Adipocyte (in vitro differentiated cells): ENCODE measurements at places on chromosomes 6 and 20.

DNA sequence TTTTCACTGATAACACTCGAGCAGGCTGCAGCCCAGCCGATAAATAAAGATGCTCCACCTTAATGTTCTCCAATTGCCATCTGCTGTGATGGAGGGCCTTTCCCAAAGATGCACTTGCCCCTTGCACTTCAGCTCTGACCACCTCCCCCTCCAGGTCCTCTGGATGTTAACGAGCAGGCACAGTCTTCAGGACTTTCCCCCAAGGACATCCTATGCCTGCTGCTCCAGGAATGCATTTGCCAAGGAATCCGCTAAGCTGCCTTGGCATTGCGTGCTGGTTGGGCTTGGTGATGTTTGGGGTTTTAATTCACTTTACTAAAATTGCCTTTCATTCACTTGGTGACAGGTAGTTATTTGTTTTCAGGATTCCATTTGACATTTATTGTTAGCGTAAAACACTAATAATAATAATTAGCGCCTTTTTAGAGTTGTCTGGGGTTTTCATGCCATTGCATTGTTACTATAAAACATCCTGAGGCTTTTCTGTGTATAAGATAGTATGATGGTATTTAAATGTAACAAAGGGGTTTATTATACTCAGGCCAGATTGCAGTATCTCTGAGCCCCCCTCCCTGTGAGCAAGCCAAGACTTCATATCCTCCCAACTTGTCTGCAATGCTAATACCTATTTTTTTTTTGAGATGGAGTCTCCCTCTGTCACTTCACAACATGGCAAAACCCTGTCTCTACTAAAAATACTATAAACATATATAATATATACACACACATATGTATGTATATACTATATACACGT lies 66.7 kb upstream of the TSHZ2 start:
- DNase-seq: no peak

- DNase-seq: no peak
Measured at GRCh38 chr6:104214901-104215300, 644.8 kb downstream of the HACE1 start.

GRCh38 chr6:29678114-29678513 lies 2.8 kb downstream of the ZFP57 start:
- no peak for DNase-seq

DNA sequence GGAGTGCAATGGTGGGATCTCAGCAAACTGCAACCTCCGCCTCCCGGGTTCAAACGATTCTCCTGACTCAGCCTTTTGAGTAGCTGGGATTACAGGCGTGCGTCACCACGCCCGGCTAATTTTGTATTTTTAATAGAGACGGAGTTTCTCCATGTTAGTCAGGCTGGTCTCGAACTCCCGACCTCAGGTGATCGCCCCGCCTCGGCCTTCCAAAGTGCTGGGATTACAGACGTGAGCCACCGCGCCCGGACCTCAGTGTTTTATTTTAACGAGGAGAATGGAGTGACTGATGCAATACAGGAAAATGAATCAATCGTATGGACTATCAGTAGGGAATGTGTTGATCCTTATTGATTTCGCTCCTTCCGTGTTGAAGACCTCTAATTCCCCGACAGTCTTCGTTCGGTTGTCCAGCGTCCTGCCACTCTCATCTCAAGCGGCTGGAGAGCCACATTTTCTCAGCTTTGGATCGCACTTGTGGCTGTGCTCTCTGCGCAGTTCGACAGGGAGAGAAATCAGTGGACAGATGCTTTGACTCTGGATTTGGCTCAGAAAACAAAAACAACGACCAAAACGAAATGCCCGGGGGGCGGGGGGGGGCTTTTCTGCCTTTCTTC lies 166.2 kb downstream of the TRIM27 start:
- DNase-seq: peak; percentile 41

DNA sequence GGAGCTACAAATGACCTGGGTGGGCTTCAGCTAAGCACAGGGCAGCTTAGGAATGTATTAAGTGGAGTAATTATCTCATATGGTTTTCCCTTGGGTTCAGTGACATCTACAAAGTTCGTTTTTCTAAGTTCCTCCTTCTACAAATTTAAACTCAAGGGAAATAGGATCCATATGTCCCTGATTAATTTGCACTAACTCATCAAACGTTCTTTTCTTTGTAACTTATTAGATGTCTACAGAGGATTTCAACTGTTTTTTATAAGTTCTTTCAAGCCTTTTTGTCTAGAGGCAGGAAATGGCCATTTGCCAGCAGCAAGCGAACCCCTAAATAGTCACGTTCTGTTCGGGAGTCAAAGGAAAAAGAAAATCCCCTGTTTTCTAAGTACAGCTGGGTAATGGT lies 1060.3 kb downstream of the KIF16B start:
- DNase-seq: no peak
